ENCODE measurements at places on chromosomes 3 and 15.

GRCh38 chr15:62912808-62913207 is 129.7 kb upstream of the TPM1 start:
- DNase-seq, result no peak

DNA sequence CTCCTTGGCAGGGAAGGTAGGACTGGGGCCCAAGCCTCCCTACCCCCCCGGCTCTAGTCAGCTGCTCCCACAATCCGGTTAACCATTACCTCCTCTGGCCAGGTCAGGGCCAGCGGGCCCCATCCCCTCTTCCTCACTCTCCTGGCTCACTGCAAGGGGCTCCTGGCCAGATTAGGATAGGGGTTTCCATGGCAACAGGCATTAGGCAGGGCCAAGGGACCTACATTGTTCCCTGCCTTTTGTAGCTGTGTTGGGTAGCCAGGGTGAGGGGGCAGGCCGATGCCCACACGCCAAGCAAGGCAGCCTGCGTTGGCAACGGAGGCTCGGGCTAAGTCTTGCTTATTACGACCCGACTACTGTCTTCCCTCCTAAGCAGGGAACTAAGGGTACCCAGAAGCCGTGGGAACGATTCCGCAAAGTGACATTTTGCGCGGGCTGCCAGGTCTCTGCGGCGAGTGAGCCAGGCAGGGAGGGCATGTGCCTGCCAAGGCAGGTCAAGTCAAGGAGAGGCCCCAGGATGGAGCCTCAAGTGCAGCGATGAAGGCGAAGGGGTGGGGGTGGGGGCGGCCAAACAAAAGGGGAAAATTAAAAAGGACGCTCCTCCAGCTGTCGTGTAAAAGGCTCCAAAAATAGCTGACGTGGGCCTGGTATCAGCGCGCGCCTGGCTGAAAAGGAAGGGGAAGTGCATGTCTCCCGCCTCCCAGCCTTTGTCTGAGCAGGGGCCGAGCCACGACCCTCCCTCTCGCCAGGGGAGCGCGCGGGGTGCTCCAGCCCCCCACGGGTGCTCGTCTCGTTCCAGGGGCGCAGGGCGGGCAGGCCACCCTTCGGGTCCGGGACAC is 919 bp downstream of the IDH2 start:
- peak; percentile 18 for DNase-seq

GRCh38 chr3:195207056-195207455 is 63.9 kb downstream of the XXYLT1 start:
- no peak for DNase-seq

GRCh38 chr15:45111390-45112142 is 2.4 kb downstream of the DUOX2 start:
- no peak for DNase-seq

GRCh38 chr3:69113536-69113935 is 8.9 kb downstream of the LMOD3 start:
- DNase-seq, result no peak

- DNase-seq, result no peak
Observed at GRCh38 chr3:167469381-167469780, 4.5 kb downstream of the SERPINI2 start.

- DNase-seq, result no peak
Observed at GRCh38 chr3:61665987-61666386, 104.6 kb downstream of the PTPRG start.

DNA sequence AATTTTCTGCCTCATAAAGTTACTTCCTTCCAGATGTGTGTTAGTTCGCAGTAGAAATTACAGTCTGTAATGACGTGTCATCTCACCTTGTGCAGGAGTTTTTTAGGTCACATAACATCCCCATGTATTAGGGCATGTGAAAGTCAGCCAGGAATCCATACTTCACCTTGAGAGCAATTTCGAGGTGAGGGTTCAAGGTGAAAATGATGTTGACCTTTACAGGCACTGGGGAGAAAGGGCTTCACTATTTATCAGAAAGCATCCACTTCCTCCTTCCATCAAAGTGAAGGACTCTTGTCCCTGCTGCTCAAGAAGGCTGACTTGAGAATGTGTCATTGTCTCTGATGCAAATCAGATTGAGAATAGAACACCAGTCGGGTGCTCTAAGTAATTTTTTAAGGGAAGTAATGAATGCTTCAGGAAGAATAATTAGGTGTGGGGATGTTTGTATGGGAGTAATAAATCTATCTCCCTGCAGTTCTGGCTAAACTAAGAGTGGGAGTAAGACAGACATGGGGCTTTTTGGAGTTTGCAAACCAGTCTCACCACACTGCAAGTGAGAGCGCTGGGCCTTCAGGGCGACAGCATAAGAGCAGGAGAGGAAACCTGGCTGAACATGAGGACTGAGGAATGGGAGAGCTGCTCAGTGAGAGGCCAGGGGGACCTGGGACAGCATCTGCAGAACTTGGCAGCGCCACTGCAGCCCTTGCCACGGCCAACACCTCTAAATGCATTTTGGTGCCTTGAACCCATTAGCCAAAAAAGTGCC is 85.9 kb upstream of the IL12A start:
- no peak for DNase-seq

DNA sequence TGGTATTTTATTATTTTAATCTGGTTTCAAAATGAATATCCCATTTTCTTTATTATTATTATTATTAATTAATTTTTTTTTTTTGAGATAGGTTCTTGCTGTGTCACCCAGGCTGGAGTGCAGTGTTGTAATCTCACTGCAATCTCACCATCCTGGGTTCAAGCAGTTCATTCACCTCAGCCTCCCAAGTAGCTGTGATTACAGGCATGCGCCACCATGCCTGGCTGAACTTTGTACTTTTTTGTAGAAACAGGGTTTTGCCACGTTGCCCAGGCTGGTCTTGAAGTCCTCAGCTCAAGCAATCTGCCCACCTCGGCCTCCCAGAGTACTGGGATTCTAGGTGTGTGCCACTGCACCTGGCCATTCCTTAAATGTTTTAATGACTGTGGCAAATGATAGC is 28.6 kb downstream of the DAG1 start:
- DNase-seq, result no peak

DNA sequence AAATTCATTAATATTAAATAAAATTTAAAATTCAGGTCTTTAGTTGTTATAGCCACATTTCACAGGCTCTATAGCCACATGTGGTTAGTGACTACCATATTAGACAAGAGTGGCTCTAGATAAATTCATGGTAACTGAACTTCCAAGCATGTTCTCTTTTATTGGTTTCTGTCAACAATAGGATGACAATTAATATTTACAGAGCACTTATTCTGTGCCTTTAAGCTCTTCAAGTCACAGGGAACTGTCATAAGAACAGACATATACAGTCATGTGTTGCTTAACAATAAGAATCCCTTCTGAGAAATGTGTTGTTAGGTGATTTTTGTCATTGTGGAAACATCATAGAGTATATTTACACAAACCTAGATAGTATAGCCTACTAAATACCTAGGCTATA is 38.8 kb upstream of the SLC25A36 start:
- DNase-seq, result no peak

GRCh38 chr3:129104051-129104450 is 17.6 kb downstream of the RAB43 start:
- DNase-seq, result no peak

DNA sequence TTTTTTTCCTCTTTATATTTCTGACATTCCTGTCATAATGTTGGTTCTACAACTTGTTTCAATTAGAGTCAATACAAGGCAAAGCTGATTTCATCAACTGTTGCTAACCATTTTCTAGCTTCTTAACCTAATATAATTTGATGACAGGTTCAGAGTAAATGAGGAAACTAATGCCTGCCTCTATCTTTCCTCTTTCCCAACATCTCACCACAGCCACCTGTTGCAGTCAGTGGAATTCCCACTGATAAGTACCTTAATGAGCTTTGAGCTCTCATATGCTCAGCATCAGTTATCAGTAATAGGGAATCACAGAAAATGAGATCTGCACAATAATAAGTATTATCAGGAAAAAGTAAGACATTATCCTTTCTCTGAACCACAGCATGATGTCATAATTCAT is 241.9 kb downstream of the MEIS2 start:
- DNase-seq, result no peak

- DNase-seq, result no peak
Observed at GRCh38 chr15:101489237-101489598, 289 bp downstream of the PCSK6 start.

DNA sequence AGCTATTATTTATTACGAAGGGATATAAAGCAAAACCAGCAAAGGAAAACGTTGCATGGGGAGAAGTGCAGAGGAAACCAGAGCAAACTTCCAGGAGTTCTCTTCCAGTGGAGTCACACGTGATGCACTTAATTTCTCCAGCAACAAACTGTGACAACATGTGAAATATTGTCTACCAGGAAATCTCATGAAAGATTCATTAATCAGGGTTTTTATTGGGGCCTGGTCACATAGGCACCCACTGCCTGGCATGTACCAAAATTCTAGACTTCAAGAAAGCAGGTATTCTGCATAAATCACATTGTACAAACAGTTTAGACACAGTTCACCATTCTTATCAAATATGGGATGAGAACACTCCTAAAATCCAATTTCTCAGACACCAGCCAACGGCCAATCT is 5.4 kb upstream of the TFG start:
- DNase-seq, result no peak

- DNase-seq, result no peak
Observed at GRCh38 chr3:139482206-139482605, 5.9 kb upstream of the RBP2 start.

- DNase-seq, result no peak
Observed at GRCh38 chr3:194945508-194945907, 259.8 kb downstream of the FAM43A start.

DNA sequence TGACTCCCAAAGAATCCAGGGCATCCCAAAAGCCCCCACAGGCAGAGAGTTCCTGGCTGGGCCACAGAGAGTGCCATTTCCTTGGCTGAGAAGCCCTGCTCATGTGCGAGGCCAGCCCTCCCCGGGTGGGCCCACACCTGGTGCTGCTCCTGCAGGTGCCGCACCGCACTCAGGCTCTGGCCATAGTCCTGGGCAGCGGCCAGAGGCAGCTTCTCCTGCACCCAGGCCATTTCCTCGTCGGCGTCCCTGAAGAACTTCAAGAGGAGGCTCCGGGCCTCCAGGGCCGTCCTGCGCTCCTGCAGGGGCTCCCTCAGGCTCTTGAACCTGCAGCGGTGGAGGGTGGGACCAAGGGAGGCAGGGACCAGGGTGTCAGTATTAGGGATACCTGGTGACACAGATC is 18.1 kb downstream of the PLA2G4B start:
- DNase-seq, result no peak

- no peak for DNase-seq
Observed at GRCh38 chr15:92480361-92480760, 86.7 kb downstream of the ST8SIA2 start.

GRCh38 chr15:27127815-27128570 is 157.0 kb downstream of the GABRG3 start:
- DNase-seq, result no peak

DNA sequence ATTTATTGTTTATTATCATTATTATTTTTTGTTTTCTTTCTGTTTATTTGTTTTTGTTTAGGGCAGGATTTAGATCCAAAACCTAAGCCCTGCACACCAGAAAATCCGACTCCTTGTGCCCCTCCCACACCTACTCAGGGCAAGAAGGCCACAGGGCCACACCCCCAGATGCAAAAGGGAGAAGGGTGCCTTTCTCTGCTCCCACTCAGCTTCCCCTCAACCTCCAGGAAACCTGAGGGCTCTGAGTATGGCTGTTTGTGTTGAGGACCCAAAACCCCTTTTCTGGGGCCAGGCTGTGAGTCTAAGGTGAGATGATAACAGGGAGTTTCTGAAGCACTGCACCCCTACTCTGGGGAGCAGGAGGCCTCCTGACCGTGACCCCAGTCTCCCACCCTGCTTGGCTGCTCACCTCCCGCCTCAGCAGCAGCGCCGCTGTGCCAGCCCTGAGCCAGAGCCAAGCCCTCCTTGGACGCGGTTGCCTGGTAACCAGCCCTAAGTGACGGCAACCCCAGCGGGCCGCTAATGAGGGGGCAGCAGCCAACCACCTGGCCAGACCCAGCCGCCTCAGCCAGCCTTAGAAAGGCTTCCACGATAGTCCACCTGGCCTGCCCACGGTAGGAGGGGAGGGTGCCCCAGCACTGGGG is 6.4 kb upstream of the C15orf39 start:
- no peak for DNase-seq

- no peak for DNase-seq
Observed at GRCh38 chr3:198062068-198062465, 102.0 kb downstream of the LMLN start.

DNA sequence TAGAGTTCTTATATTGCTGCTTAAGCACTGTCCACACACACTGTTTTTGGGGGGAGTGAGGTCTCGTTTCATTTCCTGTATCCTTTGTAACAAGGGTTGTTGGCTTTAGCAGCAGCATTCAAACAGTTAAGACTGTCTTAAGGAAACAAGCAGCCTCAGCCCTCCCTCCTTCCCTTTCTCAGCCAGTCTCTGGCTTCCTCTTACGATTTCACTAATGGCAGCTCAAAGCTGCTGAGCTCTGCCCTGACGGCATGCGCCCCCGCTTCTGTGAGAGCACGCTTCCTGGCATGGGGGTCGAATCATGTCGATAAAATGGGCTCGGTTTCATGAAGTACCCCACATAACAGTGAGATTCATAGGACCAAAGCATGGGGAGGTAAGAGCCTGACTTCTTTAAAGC is 105.0 kb downstream of the KLHL25 start:
- peak; percentile 82 for DNase-seq

DNA sequence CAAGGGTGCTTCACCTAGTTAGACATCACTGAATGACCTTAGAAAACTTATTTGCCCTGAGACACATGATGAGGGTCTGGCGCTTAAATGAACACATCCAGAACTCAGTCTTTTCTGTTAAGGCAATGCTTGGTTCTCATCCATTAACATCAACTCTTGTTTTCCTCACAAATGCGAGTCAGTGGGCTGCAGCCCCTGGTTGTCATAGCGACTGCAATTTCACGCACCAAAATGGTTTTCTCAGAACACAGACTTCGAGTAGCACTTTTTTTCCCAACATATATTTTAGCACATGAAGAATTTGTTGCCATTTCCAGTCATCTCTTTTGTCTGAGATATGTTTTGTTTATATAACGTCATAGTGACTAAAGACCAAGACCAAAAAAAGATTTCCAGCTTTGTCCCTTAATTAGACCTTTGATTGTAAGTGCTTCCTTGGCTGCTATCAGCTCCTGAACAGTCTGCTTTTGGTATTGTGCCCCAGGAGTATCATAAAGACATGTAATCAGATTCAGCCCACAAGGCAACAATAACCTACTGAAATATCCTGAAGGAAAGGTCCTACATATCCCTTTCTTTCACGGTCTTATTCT is 68.5 kb downstream of the GPR176 start:
- DNase-seq, result no peak

DNA sequence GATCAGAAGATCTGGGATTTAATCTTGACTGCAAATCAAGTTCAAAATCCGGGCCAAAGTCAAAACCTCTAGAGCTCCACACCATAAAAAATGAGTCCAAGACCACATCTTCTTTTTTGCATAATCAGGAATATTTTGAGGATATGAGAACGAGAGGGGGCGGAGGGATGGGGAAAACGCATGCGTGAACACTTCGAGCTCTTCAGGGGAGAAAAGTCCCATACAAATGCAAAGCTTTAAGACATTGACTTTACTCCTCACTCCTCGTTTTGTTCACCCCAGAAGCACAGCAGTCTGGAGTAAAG is 68.2 kb downstream of the SUMF1 start:
- DNase-seq, result no peak
